ENCODE measurements at places on chromosomes 7 and 10.

GRCh38 chr10:79438699-79439085, 6.7 kb downstream of the ZCCHC24 start:
- DNase-seq = no peak

- no peak for DNase-seq
Measured at GRCh38 chr7:26078437-26079336, 73.3 kb upstream of the NFE2L3 start.

- no peak for DNase-seq
Measured at GRCh38 chr7:28078036-28078901, 102.3 kb downstream of the JAZF1 start.

- DNase-seq = no peak
Measured at GRCh38 chr7:153407291-153408046, 644.7 kb upstream of the DPP6 start.

DNA sequence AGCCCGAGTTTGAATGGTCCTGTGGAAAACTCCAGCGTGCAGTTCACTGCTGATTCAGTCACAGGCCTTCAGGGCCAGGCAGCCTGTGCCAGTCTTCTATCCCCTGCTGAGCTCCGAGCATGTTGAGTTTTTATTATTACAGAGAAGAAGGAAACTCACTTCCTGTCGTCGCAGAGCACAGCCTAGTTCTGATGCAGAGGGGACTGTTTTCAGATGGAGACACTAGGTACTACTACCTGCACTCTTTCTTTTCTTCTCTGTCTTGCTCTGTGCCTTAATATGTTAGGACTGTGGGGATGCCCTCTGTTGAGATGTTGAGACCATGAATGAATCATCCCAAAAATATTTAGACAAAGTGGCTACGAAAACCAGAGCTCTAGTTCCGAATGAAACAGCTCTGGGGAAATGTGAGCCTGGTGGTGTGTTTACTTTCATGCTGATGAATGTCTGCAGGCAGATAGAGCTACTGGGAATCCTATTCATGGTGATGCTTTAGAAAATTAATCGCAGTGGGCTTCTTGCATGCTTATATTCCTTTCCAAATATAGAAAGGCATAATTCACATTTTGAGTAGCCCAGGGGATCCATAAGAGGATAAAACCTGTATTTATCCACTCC, 29.6 kb downstream of the CASP7 start:
- DNase-seq = no peak

GRCh38 chr7:90246171-90246570, 1.2 kb downstream of the CFAP69 start:
- DNase-seq = no peak

GRCh38 chr7:1856888-1857441, 186.9 kb downstream of the ELFN1 start:
- peak; percentile 64 for DNase-seq
